Central memory CD8-positive, alpha-beta T cell (primary cell): ENCODE measurements at places on chromosomes 16 and 17.
A peak's percentile ranks its signal among the peaks of the same experiment; 100 is the strongest.

DNA sequence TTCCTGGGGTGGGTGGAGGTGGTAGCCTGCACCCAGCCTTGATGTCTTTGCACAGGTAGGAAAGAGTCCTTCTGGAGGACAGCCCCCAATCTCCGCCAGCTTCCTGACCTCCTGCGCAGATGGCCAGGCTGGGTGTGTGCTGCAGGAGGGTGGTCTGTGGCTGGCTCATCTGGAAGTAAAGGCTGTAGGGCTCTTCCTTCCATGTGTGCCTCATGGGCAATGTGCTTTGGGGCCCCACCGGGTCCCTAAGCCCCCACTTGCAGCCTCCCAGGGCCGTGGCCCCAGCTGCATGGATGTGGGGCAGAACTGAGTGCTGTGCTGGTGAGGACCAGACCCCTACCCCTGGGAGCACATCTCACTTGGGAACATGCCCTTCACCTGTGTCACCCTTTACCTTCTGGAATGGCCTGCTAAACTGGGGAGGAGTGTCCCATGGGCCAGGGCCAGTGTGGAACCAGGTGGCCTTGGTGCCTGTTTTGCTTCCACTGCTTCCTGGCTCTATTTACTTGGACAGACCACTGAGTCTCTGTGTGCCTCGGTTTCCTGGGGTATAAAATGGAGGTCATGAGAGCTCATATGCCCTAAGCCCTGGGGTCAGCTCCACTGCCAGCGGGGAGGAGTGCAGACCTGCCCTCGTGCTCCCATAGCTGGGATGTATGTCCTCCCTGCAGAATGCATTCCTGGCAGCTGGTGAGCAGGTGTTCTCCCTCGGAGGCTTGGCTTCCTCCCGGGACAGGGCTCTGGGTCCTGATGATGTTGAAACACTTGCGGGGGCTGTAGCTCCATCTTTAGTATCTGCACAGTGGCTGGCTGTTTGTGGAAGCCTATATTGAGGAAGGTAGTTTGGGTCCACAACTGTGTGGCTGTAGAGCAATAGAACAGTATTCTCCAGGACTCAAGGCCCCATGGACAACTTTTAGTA lies 18.0 kb downstream of the MPRIP start:
- DNase-seq, result no peak

GRCh38 chr16:10080051-10080772 lies 102.0 kb downstream of the GRIN2A start:
- DNase-seq, result no peak

- DNase-seq, result peak; percentile 76
These were observed at the start of gene LIMD2 for GRCh38 chr17:63699638-63700527. Gene LIMD2, minus strand, starts transcription at chr17:63700125. Its CDS starts 827 bp downstream, at chr17:63699298.

GRCh38 chr16:28108590-28109247 lies 45.2 kb upstream of the GSG1L start:
- DNase-seq, result no peak

GRCh38 chr16:68236826-68237242 lies 907 bp upstream of the ESRP2 start:
- no peak for DNase-seq

- no peak for DNase-seq
These were observed 8.2 kb upstream of the CDK10 start for GRCh38 chr16:89678258-89678657.

DNA sequence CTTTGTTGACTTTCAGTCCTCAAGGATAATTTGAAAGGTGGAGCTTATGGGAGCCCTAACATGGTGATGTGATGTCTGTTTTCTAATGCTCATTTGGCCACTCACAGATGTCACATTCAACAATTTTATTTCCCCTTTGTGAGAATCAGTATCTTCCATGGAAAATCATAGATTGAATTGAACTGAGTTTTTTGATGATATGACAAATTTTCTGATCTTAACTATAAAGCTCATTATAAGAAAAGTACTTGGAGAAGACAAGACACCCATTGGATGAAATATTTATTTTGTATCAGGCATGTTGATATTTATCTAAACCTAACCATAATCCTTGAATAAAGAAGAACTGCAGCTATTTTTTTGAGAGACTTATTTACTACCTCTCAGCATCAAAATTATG lies 824.6 kb upstream of the GOT2 start:
- DNase-seq, result no peak

DNA sequence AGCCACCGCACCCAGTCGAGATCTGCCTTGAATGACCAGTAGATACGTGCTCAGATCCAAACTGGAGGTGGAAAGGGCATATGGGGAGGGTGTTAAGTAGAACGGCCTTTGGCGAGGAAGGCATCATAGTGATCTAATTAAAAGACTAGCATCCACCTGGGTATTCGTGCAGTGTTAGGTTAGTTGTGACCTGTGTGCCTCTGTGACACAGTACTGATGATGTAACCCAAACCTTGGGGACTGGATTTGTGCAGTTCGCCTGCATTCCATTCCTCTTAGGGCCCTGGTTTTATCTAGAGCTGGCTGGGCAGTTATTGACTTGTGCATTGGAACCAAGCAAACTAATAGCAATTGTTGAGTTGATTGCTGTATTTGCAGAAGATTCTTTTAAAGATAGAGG lies 47.9 kb downstream of the SNX29 start:
- DNase-seq, result no peak
